Omental fat pad (tissue), 4 donors: ENCODE measurements at places on chromosomes 5 and 9.

DNA sequence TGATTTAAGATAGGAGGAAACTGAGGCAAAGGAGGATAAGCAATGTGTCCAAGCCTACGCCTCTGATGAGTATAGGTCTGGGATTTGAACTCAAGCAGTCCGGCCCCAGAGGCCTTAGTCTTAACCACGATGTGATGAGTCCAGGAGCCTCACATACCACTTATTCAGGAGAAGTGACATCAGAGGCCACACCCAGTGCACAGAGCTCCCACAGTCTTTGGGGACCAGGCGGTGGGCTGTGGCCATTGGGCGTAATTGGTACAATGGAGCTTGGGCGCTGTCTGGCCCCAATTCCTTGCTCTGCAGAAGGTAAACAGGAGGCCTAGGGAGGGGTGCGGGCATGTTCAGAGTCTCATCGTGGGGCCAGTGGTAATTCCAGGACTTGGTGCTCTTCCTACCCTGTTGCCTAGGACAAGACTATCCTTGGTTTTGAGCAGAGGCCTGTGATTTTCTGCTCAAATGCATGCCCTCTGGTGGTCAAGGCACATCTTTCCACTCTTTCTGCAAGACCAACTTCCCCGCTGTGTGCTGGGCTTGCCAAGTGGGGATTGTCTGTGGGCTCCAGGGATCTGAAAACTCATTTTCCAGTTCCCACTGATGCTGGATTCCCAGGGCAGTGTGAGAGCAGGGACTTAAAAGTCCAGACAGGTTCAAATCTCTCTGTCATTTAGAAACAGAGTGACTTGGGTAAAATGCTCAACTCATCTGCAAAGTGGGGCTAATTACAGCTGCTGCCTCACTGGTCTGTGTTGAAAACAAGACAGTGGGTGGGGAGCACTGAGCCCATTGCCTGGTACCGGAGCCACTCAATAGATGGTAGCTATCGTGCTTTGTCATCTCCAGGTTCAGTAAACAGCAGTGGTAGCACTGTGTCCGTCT is 15.8 kb downstream of the NDST1 start:
- DNase-seq: no peak

DNA sequence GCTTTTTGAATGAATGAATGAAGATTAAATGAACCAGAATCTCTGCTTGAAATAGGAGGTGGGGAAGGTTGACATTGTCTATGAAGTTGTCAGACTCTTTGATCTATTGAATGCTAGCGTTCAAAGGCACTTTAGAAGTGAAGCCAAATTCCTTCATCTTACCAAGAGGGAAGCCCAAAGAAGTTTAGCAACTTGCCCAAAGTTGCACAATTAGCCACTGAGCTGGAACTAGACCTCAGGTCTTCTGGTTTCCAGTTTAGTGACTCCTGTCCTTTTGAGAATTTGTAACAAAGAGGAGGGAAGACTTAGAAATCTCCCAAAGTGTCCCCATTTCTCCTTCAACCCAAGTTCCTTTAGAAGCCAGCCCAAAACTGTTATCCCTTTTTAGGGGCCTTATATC is 20.7 kb upstream of the SLC1A3 start:
- no peak for DNase-seq

GRCh38 chr5:172417983-172418630 is 36.2 kb downstream of the SH3PXD2B start:
- peak; percentile 76 for DNase-seq

DNA sequence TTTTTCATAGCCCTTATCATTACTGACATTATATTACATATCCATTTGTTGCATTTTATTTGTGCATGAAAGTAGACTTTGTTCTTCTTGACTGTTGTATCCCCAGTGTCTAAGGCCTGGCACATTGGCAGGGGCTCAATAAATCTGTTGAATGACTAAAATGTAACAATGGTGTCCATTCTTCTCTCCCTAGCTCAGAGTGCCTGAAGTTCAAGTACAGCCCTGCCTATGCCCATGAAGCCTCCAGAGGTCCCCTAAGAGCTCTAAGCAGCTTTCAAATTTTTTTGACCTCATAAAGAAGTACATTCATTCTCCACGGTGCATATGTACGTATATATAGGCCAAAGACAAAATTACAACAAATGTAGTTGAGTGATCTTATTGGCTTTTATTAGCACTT is 4.2 kb upstream of the BSPRY start:
- no peak for DNase-seq

- no peak for DNase-seq
Measured at GRCh38 chr5:80926979-80927656, 33.0 kb upstream of the RASGRF2 start.

GRCh38 chr9:684941-685340 is 156.6 kb upstream of the DMRT1 start:
- DNase-seq: no peak

- no peak for DNase-seq
Measured at GRCh38 chr5:170075696-170076095, 30.0 kb upstream of the FOXI1 start.

DNA sequence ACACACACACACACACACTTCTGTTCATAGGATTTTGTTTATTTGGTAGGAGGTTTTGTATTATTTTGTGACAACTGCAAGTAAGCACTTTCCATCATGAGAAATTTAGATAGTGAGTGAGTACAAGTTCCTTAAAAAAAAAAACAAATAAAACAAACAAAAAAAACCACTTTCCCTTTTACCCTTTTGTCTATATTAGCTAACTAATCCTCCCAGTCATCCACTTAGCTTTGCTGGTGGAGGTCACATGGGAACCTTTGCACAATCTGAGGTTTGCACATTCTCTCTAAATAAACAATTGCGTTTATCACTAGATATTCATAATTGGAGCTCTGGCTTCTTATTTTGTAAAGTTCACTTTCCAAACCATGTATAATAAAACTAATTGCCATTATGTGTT is 6.8 kb downstream of the ITGA1 start:
- DNase-seq: no peak
